ENCODE measurements at places on chromosomes 5 and 9.

GRCh38 chr5:151465476-151465875 lies 18.1 kb downstream of the SLC36A1 start:
- DNase-seq: no peak

GRCh38 chr9:107486674-107487520 lies 2.7 kb downstream of the KLF4 start:
- no peak for DNase-seq

DNA sequence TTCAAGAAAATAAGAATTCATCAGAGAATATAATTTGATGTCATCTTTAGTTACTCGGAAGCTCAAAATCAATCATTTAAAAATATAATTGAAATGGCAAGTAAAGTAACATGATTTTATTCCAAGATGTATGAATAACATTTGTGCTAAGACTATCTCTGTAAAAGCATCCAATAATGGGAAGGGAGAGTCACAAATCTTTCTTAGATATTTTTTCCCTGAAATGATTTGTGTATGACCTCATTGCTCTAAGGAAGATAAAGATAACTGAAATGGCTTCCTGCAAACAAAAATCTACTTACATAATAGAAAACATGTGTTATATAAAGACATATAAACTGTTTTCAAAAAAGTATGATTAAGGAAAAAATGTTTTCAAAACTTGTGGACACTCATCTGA lies 97.4 kb upstream of the FGF10 start:
- DNase-seq: no peak

GRCh38 chr5:73160239-73160671 lies 12.7 kb upstream of the TMEM174 start:
- no peak for DNase-seq

- DNase-seq: peak; percentile 77
Measured at GRCh38 chr5:34042321-34042720, 692 bp downstream of the C1QTNF3 start.

DNA sequence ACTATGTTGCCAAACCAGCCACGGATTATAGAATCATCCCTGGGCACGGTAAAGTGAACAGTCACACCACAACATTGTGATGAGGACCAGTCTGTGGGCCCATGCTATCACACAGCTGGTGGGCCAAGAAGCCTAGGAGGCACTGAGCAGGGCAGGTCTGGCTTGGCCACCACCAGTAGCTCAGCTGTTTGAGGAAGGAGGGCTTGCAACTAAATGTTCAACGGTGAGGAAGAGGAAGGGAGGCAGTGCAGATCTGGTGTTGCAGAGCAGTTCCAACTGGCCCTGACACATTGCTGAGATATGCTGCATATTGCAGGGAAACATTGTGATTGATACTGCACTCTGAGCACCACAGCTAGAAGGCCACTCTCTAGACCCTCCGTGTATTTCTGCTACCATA lies 77.9 kb upstream of the ATG10 start:
- DNase-seq: no peak

- no peak for DNase-seq
Measured at GRCh38 chr5:170444969-170445505, 55.9 kb upstream of the KCNMB1 start.

DNA sequence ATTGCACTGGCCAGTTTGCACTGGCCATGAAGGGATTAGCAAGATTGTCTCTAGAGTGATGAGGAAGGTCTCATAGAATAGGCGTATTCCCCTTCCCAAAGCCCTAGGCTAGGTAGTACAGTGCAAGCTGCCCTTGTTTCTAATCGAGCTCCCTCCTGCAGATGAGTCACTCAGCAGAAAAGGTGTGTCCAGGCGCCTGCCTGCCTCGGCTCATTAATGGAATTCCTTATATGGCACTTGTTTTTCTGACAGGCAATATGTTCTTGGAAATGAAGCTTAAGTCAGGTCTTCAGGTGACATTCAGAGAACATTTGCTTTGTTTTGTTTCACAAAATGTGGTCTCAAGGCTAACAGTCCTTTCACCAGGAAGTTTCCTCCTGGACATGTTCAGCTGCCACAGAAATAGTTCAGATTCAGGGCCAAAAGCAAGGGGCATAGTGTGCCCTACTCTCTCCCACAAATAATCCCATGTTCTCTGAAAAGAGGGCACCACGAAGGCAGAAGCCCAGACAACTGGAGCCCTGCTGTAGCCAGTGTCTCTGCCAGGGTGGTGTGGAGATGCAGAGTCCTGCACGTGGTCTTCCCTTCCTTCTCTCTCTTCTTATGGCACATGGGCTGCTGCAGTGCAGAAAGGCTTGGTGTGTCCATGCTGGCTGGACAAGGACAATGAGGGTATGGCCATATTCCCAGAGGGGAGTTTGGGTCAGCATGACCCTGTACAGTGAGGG lies 281.1 kb upstream of the MAP3K1 start:
- peak; percentile 99 for DNase-seq

GRCh38 chr5:150487199-150488061 lies 20.5 kb upstream of the NDST1 start:
- DNase-seq: peak; percentile 51

GRCh38 chr5:97629276-97629675 lies 446.2 kb upstream of the RIOK2 start:
- DNase-seq: no peak

Measured in renal cortical epithelial cell (primary cell).